ENCODE measurements at places on chromosomes 16 and 17. TPM values are rescaled to one million over a fixed set of nuclear protein-coding genes. Genes with fewer than 3 reads are reported as not detected.

DNA sequence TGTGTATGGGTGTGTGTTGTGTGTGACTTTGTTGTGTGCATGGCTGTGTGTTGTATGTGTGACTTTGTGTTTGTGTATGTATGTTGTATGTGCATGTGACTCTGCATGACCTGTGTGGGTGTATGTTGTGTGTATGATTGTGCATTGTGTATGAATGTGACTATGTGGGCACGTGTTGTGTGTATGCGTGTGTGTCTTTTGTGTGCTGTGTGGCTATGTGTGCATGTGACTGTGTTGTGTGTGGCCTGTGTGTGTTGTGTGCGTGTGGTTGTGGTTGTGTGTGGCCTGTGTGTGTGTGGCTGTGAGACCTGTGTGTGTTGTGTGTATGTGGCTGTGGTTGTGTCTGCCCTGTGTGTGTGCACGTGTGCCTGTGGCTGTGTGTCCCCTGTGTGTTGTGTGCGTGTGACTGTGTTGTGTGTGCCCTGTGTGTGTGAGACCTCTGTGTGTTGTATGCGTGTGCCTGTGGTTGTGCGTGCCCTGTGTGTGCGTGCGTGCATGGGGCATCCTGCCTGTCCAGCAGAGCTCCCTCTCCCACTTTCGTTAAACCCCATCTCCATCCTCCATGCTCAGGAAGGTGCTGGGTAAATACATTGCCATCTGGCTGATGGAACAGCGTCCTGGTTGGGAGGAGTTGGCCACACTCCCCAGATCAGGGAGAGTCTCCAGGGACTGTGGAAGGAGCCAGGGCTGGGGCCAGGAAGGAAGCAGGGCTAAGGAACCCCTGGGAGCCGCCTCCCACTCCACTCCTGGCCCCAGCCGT lies 90.1 kb upstream of the GSE1 start:
- peak; percentile 64 for DNase-seq

- DNase-seq, result no peak
Observed at GRCh38 chr16:59021751-59022150, 287.6 kb upstream of the GOT2 start.

GRCh38 chr17:82923366-82924113 lies 83.7 kb upstream of the ZNF750 start:
- DNase-seq, result no peak

DNA sequence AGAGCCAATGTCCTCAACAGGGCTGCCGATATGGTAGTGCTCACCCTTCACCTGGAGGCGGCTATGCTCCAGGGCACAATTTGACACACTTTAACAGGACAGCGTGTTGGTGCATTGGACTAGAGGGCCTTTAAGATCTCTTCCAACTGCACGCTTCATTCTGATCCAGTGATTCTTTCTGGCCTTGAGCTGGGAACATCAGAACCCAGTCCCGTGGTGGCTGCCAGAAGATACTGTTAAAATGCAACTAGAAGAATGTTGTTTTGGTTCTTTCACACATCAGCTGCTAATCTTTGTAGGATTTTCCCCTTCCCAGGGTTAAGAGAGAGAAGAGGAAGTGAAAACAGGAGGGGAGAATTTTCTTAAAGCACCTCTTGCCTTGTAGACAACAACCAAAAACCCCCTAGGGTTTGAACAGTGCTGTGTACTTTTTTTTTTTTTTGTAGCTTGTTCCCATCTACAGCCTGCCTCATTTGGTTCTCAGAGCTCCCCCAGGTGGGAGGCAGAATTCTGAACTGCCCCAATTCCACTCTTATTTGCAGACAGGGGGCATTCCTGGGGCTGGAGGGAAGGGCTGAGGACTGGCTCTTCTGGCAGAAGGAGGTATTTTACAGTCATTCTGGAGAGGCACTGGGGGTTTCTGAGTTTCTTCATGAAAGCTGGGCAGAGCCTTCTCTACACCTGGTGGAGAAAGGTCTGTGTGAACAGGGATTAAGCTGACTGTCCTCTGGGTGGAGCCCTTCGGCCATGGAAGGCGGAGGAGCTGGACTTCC lies 32.4 kb downstream of the SMARCE1 start:
- no peak for DNase-seq

DNA sequence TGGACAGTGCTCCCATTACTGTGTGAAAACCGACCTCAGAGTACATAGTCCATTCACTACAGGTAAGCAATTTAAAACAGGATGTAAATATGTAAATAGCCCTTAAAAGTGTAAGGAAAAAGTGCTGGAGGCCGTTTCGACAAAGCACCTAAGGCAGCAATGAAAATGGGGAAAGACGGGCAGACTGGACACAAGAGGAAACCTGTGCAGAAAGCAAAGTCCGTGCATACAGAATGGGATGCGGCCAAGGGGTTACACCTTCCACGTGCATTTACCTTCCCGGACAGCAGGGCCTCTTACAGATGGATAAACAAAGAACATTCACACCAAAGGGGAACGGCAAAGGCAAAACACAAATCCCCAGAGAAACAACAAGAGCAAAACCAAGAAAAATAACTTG lies 32.0 kb downstream of the LMF1 start:
- DNase-seq, result no peak

DNA sequence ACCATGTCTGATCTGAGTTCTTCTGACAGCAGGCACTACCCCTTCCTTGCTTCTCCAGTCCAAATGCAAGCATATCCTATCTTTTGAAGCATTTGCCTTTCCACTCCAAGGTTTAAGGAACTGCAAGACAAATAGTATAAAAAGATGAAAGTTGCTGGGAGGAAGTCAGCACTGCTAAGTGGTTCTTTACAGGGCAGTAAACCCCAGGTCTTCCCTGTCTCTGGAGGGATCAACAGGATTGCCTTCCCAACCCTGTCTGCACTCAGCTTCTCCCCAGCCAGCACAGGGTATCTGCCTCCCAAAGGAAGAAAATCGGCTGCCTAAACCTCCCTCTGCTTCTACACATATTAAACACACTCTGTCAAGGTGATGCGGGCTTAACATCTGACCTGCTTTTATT lies 46.8 kb downstream of the SOX9 start:
- DNase-seq, result no peak

DNA sequence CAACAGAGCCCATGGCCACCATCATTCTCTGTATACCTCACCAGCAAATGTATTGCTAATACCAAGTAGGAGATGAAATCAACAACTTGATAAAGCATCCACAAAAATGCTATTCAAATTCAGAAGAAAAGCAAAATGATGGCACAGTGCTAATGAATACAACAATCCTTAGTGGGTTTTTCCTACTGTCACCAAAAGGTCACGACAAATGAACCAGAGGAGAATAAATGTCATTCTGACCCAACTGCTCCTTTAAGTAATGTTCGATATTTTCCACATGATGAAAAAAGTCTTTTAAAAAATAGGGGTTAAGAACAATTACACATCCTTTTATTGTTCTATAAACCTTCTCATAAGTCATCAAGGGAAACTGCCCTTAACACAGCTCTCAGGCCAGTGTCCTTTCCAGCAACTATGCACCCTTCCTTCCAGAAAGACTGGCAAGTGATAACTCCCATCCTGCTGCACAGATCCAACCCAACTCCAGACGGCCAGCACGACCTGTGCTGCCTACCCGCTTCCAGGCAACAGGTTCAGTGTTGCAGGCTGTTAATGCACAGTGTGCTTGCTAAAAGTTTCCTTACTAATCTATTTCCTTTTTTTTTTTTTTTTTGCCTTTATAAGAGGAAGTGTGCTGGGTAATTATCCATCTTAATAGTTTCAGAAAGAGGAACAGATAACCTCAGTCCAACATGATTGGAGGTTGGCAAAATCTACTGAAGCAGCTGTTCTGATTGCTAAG lies 15.4 kb downstream of the FBXO31 start:
- DNase-seq, result no peak

GRCh38 chr17:46983782-46984181 lies 4.7 kb upstream of the RPRML start:
- no peak for DNase-seq

- DNase-seq, result no peak
Observed at GRCh38 chr16:65202461-65202860, 80.6 kb upstream of the CDH11 start.

DNA sequence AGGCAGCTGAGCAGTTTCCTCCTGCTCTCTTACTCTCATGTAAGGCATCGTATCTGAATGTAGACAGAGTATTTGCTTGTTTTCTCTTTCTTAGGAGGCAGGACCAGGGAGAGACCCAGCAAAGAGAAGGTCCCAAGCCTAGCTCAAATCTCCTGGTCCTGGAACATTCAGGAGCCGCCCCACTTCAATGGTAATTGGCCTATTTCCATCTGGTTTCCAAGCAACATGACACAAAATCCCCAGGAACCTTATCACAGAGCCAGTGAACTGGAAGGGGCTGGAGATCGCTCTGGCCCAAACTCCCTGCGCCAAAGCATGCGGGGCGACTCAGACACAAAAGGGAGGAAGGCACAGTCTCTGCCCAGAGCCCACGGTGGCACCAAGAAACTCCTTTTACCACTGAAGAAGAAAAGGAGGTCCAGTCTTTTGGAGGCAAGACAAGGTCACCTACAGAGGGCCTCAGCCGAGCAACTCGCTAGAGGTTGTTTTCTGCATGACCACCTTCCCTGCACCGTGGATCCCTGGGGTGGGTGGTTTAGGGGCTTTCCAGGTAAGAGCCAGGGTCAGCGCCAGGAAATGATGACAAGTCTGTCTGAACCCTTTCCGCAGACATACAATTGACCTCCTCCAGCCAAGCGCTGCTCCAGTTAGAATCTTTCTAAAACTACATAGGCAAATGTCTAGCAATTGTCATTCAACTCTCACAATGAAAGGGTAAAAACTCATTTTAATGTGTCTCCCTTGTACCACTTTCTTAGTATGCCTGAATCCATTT lies 394.7 kb downstream of the SOX9 start:
- DNase-seq, result peak; percentile 67

- no peak for DNase-seq
Observed at GRCh38 chr17:34750004-34750403, 170.6 kb downstream of the TMEM132E start.

DNA sequence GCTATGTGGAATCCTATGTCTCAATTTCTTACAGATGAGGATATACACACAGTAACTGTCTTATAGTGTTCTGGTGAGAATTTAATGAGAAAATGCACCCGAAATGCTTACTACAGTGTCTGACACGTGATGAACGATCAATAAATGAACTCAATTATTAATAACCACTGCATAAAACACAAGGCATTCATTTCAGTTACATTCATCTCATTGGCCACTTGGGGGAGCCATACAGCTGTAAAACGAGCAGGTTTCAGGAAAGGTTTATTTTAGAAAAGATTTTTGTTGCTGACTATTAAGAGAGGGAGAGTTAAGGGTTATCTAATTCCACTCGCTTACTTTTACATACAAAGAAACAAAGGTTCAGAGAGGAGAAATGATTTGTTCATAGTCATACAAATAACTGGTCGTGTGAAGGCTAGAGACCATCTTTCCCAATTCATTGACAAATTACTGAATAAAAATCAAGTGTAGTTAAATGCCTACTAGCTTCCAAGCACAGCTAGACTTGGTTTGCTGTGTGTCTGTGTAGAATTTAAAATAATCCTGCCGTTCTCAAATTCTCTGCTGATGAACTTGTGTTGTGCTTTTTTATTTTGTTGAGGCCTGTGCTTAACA lies 160.1 kb downstream of the MAP2K4 start:
- DNase-seq, result peak; percentile 73

- peak; percentile 15 for DNase-seq
Observed at GRCh38 chr16:16120382-16121184, 102.7 kb downstream of the ABCC6 start.

DNA sequence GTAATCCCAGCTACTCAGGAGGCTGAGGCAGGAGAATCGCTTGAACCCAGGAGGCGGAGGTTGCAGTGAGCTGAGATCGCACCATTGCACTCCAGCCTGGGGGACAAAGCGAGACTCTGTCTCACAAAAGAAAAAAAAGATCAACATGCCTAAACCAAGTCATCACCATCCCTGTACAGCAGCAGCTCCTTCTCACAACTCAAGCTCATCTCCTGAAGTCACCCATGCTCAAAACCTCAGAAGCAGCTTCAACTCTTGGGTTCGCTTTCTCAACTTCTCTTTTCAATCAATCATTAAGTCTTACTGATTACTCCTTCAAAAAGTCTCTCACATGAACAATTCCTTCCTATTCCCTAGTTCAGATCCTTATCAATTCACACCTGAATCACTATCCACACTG lies 31.3 kb downstream of the PHLPP2 start:
- DNase-seq, result no peak

- peak; percentile 11 for DNase-seq
Observed at GRCh38 chr16:57530522-57531252, 5.7 kb downstream of the CCDC102A start.

GRCh38 chr17:79272220-79272619 lies 197.6 kb downstream of the ENGASE start:
- no peak for DNase-seq

DNA sequence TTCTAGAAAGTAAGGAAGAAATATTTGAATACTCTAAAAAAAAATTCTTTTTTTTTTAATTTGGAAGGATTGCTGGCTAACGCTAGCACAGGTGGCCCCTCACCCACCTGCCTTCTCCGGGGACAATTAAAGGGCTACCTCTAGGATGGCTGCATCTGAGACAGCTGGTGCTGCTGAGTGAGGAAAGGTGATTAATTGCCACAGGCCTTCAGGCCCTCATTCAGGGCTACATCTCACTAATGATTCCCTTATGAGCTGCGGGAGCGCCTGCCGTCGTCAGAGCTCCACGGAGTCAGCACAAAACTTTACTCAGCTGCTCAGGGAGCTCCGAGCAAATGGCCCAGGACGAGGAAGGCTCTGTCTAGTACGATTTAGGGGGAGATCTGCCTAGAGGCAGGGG lies 27.0 kb upstream of the AKTIP start:
- no peak for DNase-seq

- no peak for DNase-seq
Observed at GRCh38 chr17:40540448-40540847, 24.8 kb downstream of the CCR7 start.

- DNase-seq, result peak; percentile 16
Observed at GRCh38 chr17:41544491-41544892, 16.4 kb upstream of the KRT19 start.

GRCh38 chr17:32879134-32879533 lies 2.2 kb upstream of the MYO1D start:
- DNase-seq, result no peak

DNA sequence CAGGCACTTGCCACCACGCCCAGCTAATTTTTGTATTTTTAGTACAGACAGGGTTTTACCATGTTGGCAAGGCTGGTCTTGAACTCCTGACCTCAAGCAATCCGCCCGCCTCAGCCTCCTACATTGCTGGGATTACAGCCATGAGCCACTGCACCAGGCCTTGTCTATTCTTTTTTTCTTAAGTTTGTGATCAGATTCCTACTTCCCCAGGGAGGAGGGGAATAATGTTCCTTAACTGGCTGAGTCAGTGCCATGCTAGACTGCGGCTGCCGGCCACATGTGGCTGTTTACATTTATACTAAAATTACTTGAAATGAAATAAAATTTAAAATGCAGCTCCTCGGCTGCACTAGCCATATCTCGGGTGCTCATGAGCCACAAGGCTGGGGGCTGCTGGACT lies 27.8 kb upstream of the USP36 start:
- DNase-seq, result no peak

HOXB1 gene
- total RNA-seq, result not detected

TBC1D3K gene
- total RNA-seq, result not detected

NPIPA7 gene
- total RNA-seq, result 2.7 TPM

CCDC200 gene
- total RNA-seq, result not detected

WNT3 gene
- 1.9 TPM for total RNA-seq

HOXB6 gene
- total RNA-seq, result 0.84 TPM

KRT39 gene
- 3.8 TPM for total RNA-seq

NXPH3 gene
- 1.5 TPM for total RNA-seq

RCVRN gene
- total RNA-seq, result 0.31 TPM

Data from muscle of leg (tissue), 16 donors.